IMR-90 (cell line): ENCODE measurements at places on chromosomes 5 and 9. TPM values are rescaled to one million over a fixed set of nuclear protein-coding genes. Genes with fewer than 3 reads are reported as not detected.

DNA sequence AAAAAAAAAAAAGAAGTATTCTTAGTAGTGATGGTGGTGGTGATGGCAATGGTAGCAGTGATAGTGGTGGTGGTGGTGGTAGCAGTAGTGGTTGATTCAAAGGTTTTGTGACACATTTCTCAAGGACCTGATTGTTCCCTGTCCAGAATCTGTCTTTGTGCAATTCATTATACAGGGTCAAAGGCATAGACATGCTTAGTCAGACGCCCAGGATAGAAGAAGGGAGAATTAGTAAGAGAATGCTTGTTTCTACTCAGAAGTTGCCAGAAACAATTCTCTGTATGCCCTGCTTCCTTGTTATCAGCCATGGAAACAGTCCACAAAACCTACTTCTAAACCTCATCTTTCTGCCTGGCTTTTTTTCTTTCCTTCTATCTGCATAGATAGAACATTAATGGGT, 89.4 kb downstream of the SLC44A1 start:
- DNase-seq, result no peak

GRCh38 chr9:91562416-91562815, 138.8 kb upstream of the NFIL3 start:
- peak; percentile 45 for DNase-seq

- DNase-seq, result no peak
These were observed 85.4 kb upstream of the FSD1L start for GRCh38 chr9:105362470-105362869.

DNA sequence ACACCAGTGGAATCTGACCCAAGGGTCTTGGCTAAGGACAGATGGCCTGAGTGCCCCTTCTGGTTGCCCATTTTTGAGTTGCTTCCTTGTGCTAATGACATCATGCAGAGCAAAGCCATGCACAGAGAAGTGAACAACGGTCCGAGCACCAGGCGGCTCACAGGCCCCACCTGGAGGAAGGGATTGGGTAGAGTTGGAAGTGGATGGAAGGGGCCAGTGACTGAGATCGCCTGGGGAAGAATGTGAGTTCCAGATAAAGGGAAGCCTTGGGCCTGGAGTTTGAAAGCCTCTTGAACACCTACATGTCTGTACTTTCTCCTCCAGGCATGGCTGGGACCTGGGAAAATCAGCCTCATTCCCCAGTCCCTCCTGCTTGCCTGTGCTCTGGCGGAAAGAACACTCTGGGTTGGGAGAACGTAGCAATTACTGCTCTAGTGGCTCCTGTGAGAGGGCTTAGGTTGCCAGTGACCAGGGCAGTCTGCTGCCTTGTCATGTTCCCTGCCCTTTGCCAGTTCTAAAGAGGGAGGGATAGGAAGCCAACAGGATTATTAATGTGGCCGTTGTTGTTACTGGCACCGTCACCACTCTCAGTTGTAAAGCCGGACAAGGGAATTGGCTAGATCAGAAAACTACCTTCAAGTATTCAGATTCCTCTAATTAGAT, 62.5 kb upstream of the PTPN3 start:
- DNase-seq, result no peak

- peak; percentile 27 for DNase-seq
These were observed 54.8 kb upstream of the COL15A1 start for GRCh38 chr9:98888801-98889421.

DNA sequence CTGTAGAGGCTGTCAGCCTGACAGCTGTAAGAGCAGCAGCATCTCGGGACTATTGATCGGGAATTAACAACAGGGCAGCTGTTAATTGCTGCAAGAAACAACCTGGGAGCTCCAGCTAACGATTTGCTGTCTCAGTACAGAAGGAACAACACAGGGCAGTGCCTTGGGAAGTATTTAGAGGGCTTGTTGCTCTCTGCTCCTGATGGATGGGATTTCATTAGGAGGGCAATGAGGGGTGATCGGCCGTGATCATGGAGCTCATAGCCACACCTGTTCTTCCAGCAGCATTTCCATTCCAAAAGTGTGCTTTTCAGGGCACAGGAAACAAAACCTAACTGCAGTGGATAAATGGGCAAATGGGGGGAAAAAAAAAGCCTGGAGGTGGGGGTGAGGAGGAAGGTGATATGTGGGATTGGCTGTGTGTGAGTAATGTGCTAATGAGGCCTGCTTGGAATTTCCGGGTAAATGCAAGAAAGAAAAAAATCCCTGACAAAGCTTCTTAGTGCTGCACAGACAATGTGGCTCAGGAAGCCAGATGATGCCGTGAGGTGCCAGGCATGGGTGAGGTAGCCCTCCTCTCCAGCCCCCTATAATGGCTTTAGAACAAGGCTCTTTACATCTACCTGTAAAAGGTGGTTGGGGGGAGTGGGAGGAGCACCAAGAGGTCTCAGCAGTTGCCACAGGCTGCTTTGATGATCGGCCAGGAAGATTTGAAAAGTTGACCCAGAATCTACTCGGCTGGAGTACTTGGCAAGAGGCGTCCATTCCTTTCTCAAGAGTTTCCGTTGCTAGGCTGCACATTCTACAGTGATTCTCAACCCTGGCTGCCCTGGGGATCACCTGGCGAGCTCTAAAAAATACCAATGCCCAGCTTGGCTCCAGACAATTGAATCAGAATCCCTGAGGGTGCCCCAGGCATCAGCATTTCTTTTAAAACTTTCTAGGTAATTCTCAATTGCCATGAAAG, 139.5 kb upstream of the KLF9 start:
- DNase-seq, result peak; percentile 30

DNA sequence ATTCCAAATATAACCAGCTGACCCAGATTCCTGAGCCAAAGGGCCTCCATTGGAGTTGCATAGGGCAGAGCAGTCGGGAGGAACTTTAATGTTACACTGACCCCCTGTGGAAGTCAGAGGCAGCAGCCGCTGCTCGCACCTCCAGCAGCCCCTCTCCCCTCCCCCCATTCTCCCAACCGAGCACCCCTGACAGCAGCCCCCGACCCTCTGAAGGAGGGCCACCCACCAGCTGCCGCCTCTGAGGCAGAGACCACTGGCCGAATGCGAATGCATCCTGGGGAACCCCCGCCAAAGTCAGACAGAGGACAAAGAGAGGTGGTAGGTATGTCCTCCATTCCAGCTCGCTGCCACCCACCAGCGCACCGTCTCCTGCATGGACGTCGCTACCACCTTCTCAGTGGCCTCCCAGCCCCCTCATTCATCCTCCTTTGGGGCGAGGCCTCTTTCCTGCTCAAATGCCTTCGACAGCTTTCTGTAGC, 231.0 kb downstream of the CDK5RAP2 start:
- peak; percentile 49 for DNase-seq

GRCh38 chr9:36566813-36567221, 5.9 kb upstream of the MELK start:
- DNase-seq, result peak; percentile 25

DNA sequence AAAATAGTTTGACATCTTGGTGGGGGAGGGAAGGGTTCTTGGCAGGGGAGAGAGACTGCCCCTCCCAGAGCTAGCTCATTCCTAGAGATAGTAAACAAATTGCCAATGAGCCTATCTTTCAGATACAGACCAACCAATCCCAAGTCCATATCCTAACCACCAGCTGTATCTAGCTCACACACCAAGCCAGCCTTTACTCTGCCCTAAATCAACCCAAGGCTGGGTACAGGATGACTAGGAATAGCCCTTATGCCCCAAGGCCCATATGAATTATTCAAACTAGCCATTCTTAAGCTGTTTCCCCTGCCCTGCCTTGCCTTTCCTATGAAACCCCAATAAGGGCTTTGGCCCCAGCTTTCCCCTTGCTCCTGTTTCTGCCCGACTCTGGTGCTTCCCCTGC, 281.3 kb upstream of the PANK3 start:
- no peak for DNase-seq

- DNase-seq, result no peak
These were observed 634.3 kb downstream of the PDE4D start for GRCh38 chr5:59259237-59259636.

DNA sequence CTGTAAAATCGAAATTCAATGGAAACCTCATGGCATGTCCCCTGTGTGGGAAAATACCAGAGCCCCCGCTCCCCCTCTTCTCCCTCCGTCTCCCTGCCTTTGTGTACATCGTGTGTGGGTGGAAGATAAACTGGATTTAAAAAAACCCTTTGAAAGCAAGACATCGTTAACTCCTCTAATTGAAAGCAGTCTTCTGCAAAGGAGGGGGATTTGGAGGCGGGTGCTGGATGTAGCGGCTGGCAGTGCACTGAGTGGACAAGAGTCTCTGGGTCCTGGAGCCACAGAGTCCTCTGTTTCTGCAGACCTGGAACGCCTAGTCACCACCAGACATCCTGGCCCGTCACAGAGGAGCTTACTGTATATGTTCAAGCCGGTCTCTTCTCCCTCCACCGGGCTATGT, 169.4 kb downstream of the PAPPA start:
- DNase-seq, result peak; percentile 16

DNA sequence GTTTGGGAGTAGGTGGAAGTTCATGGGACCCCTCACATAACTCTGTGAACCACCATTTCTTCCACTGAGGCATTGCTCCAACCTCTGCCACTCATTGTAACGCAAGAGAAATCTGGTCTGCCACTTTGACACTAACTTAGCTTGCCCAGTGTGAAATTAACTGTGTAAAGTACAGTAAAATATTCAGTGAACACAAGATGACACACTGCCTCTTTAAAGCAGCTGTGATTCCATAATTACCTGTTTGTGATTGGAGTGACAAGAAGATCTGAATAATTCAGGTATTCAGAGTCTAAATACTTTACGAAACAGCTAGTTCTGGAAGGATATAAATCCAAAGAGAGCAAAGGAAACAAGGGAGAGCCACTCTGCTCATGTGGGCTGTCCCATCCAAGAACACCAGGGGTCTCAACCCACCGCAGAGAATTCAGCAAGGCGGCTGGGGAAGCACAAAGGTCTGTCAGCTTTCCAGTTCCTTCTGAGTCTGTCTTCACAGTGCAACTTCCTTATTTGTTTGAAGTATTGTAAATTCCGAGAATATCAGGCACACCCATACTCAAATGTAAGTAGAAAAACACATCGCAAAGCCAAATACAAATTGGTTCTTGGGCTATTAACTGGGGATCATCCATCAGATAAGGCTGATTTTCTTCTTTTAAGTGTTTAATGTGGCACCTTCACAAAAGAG, 86.9 kb downstream of the GNAQ start:
- DNase-seq, result no peak

- no peak for DNase-seq
These were observed 12.8 kb upstream of the NDFIP1 start for GRCh38 chr5:142095651-142096330.

DNA sequence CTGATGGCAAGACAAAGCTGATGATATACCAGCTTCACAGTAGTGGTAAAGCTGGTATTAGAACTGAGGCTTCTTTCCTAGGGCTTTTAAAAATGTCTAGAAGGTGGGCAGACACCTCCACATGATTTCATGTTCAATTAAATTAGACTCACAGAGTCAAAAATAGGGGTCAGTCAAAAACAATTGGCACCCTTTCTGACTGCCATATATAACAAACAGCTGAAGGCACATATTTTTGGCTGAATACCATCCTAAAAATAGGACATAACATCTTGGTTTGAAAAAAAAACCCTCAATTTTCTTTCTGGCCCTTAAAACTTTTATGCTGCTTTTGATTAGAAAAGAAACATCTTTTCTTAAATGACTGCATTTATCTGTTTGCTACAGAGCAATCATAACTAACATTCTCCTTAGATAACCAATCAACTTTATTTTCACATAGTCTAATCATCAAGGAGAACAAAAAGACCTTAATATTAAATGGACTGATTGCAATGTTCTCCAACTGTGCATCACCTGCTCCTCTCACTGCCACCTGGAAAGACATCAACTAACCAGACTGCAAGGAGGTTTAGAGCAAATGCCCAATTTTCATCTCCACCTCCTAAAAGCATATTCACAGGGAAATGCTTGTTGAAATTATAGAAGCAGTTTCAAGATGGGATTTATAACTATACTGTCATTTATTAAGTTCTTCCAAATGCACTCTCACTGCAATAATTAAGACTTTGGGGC, 3.2 kb downstream of the SGTB start:
- no peak for DNase-seq

- no peak for DNase-seq
These were observed 33.4 kb downstream of the FAXDC2 start for GRCh38 chr5:154816891-154817492.

DNA sequence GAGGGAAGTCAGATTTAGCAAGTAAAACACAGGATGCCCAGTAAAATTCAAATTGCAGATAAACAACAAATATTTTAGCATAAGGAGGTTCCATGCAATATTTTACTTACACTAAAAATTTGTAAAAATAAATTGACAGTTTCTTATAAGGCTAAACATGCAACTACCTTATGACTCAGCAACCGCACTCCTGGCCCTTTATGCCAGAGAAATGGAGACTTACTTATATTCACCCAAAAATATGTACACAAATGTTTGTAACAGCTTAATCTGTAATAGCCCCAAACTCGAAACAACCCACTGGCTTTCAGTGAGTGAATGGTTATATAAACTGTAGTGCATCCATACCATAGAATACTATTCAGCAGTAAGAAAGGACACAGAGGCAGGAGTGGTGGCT, 28.6 kb upstream of the TRIM14 start:
- DNase-seq, result peak; percentile 13

- DNase-seq, result peak; percentile 43
These were observed 367.6 kb downstream of the GLIS3 start for GRCh38 chr9:3931996-3932906.

DNA sequence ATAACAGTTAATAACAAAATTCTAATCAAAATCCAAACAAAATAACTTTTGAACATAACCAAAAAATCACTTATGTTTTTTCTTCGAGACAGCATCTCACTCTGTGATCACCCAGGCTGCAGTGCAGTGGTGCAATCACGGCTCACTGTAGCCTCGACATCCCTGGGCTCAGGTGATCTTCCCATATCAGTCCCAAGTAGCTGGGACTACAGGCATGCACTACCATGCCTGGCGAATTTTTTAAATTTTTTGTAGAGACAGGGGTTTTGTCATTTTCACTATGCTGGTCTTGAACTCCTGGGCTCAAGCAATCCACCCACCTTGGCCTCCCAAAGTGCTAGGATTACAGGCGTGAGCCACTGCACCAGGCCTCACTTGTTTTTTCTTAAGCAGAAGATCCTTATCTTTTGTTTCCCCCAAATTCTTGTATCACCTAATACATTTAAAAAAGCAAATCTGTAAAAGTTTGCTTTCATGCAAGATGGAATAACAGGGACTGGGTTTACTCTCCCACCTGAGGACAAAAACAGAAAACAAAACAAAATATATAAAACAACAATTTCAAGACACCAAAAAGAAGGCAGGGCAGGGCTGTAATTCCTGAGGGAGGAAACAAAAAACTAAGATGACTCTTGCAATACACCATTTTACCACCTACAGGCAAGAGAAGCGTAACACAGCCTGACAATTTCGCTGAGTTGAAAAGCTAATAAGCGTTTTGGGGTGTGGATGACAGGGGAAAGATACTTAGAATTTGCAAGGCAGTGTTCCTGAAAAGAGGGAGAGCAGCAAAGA, 71.4 kb downstream of the RAPGEF6 start:
- DNase-seq, result no peak

GRCh38 chr5:124235576-124235975, 510.9 kb downstream of the ZNF608 start:
- DNase-seq, result no peak

The SPATA31A3 gene
- total RNA-seq, result not detected in 2 replicates

The FOXI1 gene
- not detected in 2 replicates for total RNA-seq

The UGT3A2 gene
- total RNA-seq, result not detected in 2 replicates

The ITGA1 gene
- total RNA-seq, result 74.4 and 95.2 TPM in 2 replicates

The PCDHGA5 gene
- 1.7 and 2.0 TPM in 2 replicates for total RNA-seq

The PCDHA1 gene
- total RNA-seq, result under 0.01 TPM in 1 of 2 replicates, not detected in the other

The OMD gene
- not detected in 2 replicates for total RNA-seq

The TRPM6 gene
- total RNA-seq, result under 0.01 TPM in 2 replicates

The KCNV2 gene
- not detected in 2 replicates for total RNA-seq

The ANKRD31 gene
- total RNA-seq, result under 0.01 TPM in 2 replicates

The ACTBL2 gene
- 1.6 and 1.7 TPM in 2 replicates for total RNA-seq

The FGD3 gene
- total RNA-seq, result not detected in 2 replicates

The OR2K2 gene
- total RNA-seq, result not detected in 2 replicates

The MAMDC4 gene
- 0.18 and 0.28 TPM in 2 replicates for total RNA-seq

The C5orf58 gene
- not detected in 2 replicates for total RNA-seq
